H1 (cell line): ENCODE measurements at places on chromosomes 7 and 10.

- DNase-seq: no peak
These were observed 767.2 kb downstream of the TNS3 start for GRCh38 chr7:46814516-46815250.

DNA sequence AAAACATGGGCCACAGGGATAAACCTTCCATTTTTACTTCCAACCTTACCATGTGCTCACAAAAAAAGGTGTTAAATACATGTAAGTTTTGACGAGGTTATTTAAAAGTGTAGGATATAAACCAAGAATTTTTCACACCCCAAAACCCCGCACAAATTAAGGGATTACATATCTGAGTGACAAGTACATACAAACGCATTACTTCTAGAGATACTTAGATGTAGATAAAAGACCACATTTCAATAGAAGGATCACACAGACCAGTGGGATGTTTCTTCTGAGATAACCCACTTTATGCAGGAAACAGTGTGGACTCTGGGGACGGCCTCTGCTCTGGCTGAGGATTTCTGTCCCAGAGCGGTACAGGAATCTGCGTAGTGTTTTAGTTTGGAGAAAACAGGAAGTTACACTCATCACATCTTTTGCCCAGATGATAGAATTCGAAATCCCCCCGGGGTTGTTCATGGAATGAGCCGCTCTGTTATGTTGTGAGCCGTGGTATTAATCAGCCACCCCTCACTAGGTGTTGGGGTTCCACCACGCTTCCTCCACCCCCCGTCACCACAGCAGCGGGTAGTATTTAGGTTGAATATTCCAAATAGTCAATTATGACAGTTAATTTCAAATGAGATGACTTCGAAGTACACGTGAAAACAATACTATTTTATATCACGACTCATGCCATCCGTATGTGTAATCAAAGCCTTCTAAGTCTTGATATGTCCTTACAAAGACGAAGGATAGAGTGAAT, 1.3 kb upstream of the CUL1 start:
- DNase-seq: no peak

- no peak for DNase-seq
These were observed 61.9 kb downstream of the CAMK2B start for GRCh38 chr7:44263326-44264082.

- DNase-seq: no peak
These were observed 520 bp upstream of the WNT2 start for GRCh38 chr7:117323305-117323850.

GRCh38 chr10:131784363-131785120, 116.3 kb upstream of the PPP2R2D start:
- DNase-seq: no peak

DNA sequence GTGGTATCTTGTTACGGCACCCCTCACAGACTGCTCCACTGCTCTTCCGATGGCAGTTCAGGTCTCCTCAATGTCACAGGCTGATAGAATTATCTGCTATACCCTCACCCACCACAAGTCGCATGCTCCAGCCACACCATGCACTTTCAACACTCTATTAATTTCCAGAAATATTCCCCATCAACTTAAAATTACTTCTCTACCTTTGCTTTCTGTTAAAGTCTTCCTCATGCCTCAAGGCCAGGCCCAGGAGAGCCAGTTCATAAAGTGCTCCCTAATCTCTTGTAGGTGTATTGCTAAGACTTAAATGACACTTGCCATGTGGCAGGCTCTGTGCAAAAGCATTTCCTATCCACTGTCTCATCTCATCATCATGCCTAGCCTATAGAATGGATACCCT, 105.9 kb upstream of the ARID5B start:
- DNase-seq: no peak

- no peak for DNase-seq
These were observed 14.3 kb upstream of the ZNF467 start for GRCh38 chr7:149787428-149788299.

DNA sequence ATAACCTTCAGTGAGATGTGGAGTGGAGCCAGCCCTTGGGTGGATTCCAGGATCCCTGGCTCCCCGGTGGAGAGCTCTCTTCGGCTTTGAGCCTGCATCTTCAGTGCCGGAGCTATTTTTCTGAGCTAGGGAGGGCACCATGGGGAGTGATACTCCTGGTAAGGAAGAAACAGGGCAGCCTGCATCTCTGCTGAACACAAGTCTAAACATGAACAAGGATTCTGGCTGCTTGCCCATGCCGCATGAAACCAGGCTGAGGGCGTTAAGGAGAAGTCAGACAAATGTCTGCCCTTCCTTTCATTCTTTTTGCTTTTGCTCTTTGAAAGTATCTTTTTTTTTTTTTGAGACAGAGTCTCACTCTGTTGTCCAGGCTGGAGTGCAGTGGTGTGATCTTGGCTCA, 60.4 kb downstream of the EVX1 start:
- DNase-seq: no peak

DNA sequence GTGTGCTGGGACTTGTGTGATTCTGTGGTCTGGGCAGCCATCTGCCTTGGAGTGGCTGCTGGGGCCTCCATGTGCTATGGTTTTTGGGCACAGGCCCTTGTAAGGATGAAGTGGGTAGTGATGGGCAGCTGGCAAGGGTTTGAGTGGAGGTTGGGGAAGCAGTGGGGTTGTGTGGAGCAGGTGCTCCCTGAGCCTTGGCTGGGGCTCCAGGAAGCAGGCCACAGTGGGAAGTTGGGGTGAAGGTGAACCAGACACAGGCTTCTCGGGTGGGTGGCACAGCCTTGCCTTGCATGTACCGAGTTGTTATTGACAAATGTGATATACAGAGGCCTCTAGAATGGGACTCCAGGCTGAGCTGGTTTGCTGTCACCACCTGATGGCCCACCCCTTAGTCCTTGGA, 82.3 kb downstream of the ADCY1 start:
- no peak for DNase-seq

DNA sequence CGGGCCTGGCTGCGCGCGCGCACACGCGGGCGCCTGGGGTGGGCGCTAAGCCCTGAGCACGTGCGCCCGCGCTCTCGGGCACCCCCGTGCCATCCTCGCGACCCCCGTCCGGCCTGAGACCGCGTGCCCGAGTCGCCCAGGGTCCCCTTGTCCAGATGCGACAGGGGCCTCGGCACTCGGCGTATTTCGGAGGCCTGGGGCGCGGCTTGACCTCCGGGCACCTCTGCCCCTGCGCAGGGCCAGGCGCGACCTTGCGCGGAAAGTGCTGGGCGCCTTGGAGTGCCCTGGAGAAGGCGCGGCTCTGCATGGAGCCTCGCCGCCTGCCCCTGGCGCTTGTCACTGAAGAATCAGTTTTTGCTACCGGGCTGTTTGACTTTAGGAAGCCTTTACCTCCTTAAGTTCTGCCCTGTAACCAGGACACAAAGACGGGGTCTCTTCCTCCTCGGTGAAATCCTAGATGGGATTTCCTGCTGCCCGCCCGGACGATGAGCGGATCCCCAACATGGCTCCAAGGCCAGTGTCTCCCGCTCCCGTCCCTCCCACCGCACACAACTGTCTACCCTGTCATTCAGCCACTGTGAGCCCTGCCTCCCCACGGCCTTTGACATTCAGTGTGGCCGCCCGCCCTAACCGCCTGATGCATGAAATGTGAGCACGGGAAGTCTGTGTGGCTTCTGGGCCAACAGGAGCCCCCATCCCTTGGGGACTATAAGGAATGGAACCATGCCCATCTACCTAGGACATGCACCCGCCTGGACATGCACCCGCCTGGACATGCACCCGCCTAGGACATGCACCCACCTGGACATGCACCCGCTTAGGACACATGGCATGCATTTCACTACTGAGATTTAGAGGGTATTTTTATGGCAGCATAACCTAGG, 1.1 kb upstream of the STK32C start:
- no peak for DNase-seq

- no peak for DNase-seq
These were observed 15.9 kb downstream of the GUSB start for GRCh38 chr7:65966146-65966545.

DNA sequence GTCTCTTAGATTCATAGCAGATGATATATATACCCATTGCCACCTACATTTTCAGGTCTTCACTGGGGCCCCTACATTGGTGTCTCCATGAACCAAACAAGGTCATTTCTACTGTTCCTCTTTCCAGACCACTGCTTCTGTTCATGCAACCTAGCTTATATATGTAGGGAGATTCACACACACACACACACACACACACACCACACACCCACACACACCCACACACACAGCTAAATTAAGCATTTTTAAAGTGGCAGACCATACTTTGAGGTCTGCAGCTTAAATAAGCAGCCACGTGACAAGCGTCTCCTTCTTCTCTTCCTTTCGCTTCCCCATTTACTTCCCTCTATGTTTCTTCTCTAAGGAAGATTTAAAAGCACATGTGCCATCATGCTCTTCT, 70.0 kb upstream of the CC2D2B start:
- no peak for DNase-seq

- no peak for DNase-seq
These were observed 63.8 kb downstream of the MTPN start for GRCh38 chr7:135913404-135913803.

- DNase-seq: no peak
These were observed 49.3 kb upstream of the GNA12 start for GRCh38 chr7:2893411-2893861.

DNA sequence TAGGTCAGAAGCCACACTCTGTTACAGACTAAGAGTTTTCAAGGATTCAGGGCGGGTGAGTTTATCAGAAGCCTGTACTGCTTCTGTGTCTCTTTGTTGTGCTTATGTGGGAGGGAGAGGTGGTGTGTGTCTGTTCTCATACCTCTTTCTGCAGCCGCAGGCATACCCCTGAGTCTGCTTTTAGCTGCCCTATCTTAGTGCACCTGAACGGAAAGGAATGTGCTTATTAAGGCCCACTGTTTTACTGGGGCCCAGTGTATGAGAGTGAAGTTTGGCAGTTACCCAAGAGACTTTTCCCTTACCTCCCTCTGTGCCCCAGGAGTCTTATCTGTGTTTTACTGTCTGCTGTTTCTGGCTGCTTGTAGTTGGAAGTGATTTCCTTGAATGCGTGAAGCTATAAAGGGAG, 104.3 kb downstream of the TYW1 start:
- no peak for DNase-seq

GRCh38 chr10:73944356-73945100, 33.6 kb downstream of the PLAU start:
- DNase-seq: no peak

- DNase-seq: no peak
These were observed 28.2 kb downstream of the ASNS start for GRCh38 chr7:97844036-97844435.

DNA sequence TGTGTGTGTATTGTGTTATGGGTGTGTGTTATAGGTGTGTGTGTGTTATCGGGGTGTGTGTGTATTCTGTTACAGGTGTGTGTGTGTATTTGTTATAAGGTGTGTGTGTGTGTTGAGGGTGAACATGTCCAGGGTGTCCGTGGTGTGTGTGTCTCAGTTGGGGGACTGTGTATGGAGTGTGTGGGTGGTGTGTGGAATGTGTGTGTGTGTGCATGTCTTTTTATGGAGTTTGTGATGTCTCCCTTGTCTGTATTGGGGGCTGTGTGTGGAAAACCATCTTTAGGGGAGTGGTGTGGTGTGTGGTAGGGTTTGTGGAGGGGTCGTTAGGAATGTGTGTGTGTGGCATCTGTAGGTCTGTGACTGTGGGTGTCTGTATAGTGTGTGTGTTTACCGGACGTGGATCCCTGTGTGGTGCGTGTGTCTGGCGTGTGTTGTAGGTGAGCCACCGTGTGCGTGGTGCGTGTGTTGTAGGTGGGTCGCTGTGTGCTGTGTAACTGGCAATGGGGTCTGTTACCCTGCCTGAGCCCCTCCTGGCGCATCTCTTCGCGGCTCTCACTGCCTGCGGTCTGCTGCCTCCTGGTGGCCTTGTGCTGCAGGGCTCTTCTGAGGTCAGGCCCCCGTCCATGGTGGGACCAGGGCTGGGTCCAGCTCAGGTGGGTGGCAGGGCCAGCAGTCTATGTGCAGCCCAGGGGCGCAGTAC, 61.7 kb downstream of the PALD1 start:
- DNase-seq: peak; percentile 78

GRCh38 chr10:44312401-44312800, 72.5 kb downstream of the CXCL12 start:
- DNase-seq: no peak

GRCh38 chr10:28842321-28842720, 165.0 kb downstream of the BAMBI start:
- DNase-seq: no peak

GRCh38 chr10:50600831-50601477, 22.8 kb downstream of the SGMS1 start:
- DNase-seq: no peak

DNA sequence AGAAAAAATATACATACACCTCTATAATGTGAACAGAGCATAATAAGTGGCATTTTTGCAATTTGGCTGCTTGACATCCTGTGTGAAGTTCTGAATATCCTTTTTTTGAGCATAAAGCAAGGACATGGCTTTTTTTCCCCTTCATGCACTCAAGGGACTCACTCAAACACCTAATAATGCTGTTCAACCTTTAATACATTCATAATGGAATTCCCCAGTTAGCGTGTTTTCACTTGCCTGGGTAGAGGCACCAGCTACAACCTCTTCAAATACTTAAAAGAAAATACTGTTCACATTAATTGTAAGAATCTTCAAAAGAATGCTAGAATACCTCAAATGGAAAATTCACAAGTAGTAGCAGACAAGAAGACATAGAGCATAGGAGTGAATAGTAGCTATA, 316.8 kb downstream of the PCDH15 start:
- no peak for DNase-seq

GRCh38 chr10:111077479-111077784, 603 bp downstream of the ADRA2A start:
- DNase-seq: no peak

GRCh38 chr7:157710396-157710795, 373.6 kb downstream of the DNAJB6 start:
- no peak for DNase-seq

- DNase-seq: no peak
These were observed 595.5 kb downstream of the LRMDA start for GRCh38 chr10:76026905-76027304.

- DNase-seq: no peak
These were observed 44.3 kb downstream of the PLCE1 start for GRCh38 chr10:94038024-94038423.

DNA sequence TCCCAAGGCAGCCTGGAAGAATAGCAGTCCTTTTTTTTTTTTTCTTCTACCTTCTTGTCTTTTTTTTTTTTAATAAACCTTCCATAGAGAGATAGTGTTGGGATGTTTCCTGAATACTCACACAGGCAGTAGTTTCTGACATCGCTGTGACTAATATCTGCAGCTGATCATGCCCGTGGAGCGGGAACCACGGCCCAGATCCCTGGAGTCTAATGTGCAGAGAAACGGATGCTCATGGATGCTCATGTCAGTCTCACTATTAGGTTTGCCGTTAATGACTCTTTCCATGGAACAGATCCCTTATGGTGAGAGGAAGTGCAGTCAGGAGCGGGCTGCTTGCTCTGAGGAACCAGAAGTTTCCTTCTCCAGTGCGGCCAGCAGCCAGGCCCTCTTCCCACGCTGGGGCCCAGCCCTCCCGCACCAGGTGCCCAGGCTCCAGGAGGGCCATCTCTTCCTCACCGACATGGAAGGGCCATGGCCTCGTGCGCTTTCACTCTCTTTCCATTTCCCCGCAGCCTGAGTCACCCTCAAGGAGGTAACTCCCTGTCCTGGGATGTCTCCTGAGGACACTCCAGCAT, 132.5 kb downstream of the WDR37 start:
- DNase-seq: no peak

DNA sequence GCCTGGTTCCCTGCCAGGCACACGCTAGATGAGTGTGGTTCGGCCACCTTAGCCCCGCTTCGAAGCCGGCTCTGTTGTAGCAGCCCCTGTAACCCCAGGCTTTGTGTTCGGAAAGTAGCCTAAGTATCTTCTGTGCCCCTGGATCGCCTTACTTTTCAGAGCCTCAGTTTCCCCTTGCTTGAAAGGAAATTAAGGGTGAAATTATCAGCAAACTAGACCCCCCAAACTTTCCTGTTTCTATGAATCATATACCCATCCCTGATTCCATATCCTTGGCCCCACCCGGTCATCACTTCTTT, 312 bp downstream of the PDCD11 start:
- no peak for DNase-seq
